ENCODE measurements at places on chromosomes 3 and 15. TPM values are rescaled to one million over a fixed set of nuclear protein-coding genes. Genes with fewer than 3 reads are reported as not detected.

- no peak for DNase-seq
Measured at GRCh38 chr3:73342077-73342476, 280.6 kb downstream of the EBLN2 start.

DNA sequence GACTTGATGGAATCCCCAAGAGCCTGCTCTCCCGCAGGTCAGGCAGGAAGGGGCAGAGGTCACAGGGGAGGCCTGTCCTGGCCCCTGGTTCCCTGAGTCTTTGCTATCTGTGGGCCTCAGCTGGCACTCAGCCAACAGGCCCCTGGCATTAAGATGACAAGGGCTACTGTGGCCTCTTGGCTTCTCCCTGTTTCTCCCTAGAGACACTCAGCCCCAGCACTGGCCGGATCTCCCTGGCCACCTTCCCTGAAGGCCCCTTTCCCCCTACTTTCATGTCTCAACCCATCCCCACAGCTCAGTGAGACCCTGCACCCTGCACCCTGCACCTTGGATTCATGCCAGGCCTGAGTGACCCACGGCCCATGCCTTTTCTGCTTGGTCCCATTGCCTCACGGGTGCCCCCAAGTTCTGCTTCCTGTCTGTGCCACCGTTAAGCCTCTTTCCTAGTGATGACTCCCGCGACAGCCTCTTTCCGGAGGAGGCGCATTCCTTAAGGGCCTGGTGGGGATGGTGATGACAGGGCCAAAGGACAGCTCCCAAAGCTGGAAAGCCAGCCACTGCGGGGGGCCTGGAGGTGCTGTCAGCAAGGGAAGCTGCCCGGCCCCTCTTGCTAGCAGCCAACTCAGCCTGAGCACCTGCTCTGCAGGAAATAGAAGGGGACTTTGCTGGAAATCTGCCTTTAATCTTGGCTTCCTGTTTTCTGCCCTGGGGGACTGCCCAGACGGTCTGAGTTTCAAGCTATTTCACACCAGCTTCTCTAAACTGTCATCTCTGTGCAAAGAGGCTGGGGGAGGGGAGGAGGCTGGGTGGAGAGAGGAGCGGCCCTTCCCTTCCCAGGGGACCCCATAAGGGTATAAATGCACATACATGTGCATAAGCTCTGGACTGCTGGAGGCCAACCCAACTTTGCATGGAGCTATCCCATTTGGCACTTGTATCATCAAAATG is 4.8 kb upstream of the CSK start:
- DNase-seq, result peak; percentile 78

DNA sequence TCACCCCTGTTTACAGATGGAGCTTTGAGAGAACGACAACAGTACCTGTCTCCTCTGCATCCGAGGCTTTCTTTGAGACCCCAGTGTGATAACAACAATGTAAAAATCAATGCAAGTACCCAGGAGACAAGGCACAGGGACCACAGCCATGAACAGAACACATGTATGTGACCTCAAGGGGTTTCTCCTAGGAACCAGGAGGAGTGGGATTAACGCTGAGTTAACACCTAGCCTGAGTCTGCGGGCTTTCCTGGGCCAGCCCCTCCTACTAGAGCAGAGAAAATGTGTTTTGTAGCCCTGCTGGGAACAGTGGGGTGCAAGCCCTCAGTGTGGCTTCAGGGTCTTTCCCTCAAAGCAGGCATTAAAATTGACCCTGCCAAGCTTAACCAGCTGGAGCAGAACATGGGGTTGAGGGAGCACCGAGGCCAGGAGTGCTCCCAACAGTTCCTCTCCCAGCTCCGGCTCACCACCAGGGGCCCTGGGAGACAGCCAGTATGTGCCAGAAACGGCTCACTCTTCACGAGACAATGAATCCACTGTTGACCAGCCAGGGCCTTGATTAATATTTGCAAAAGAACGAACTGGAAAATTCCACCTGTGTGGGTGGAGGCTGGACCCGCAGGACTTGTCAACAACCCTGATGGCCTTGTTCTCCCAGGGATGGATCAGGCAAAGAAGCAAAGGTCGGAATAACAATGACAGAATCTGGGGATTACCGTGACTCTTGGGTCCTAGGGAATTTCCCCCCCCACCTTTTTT is 3.6 kb downstream of the CHDH start:
- no peak for DNase-seq

BHLHE40 gene
- polyA plus RNA-seq, result 31.9 TPM

- DNase-seq, result peak; percentile 82
Measured at GRCh38 chr3:82087958-82088357, 326.5 kb upstream of the GBE1 start.

DNA sequence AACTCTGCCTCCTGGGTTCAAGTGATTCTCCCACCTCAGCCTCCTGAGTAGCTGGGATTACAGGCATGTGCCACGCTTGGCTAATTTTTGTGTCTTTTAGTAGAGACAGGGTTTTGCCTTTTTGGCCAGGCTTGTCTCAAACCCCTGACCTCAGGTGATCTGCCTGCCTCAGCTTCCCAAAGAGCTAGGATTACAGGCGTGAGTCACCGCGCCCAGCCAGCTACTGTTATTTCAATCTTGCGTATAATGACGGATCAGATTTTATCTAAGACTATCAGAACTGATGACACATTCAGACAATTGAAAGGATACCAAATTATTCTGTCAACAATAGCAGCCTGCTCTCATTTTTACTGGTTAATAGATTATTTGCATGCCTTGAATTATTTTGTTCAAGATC is 612.2 kb downstream of the ZIC1 start:
- DNase-seq, result peak; percentile 50

CHL1 gene
- polyA plus RNA-seq, result not detected

DNA sequence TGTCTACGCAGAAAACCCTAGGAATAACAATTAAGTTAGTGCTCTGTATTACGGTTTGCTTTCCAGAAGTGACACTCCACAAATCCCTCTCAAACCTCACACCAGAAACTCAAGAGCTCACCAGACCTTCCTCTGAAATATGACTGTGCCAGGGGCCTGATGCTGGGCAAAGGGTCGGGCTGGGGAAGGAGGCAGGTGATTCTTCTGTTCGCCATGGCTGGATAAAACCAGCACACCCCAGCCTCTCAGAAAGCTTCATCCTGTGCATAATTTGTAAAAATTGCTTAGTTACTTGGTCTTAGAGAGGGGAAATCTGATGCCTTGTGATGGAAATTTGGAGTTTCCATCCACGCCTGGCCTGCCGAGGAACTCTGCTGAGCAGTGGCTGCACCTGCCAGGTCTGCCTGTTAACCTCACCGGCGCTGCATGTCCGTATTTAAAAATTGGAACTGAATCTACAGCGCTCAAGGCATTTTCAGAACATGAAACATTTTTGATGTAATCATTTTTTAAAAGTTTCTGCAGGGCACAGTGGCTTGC is 22.7 kb upstream of the ATP1B3 start:
- no peak for DNase-seq

ALDH1A3 gene
- polyA plus RNA-seq, result 2.8 TPM

DNA sequence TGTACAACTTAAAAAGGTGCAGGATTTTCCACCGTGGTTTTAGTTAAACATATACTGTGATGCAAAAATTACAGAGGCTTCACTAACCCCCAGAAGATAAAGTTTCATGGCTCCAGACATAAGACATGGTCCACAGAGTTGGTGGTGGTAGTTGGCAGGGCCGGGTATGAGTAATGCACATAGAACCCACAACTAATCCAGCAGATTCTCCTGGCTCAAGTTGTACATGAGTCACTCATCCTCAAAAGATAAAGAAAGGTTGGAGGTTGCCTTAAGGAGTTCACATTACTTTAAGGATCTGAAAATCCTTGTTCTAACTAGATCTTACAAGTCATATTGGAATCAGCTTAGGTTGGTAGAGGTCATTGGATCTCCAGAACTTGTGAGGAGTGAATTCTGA is 98.3 kb upstream of the ZBTB20 start:
- peak; percentile 85 for DNase-seq

DNA sequence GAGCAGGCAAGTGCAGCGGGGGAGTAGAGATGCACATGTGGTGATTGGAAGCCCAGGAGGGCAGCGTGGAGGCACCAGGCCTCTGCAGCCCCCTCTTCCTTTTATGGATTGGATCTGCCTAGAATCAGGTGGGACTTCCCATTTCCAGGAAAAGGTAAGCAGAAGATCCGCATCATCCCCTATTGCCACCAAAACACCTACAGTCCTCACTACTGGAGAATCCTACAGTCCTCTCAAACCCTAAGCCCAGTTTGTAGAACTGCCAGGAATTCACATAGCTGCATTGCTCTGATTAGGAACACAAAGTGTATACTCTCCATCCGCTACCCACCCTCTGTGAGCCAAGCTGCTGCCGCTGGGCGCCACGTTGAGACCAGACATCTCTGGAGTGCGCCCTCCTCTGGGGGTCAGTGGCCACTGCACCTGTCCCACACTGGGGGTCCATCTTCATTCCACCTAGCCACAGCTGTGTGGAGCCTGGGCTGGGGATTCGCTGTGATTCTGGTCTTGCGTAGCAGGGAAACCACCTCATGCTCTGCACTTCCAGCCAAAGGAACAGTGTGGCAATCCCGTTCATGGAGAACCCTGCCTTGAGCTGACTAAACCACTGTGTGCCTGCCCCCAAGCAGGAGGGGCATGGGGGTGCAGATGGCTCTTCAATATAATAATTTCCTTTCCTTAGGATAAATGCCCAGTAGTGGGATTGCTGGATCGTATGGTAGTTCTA is 88.9 kb upstream of the PTX3 start:
- no peak for DNase-seq

DNA sequence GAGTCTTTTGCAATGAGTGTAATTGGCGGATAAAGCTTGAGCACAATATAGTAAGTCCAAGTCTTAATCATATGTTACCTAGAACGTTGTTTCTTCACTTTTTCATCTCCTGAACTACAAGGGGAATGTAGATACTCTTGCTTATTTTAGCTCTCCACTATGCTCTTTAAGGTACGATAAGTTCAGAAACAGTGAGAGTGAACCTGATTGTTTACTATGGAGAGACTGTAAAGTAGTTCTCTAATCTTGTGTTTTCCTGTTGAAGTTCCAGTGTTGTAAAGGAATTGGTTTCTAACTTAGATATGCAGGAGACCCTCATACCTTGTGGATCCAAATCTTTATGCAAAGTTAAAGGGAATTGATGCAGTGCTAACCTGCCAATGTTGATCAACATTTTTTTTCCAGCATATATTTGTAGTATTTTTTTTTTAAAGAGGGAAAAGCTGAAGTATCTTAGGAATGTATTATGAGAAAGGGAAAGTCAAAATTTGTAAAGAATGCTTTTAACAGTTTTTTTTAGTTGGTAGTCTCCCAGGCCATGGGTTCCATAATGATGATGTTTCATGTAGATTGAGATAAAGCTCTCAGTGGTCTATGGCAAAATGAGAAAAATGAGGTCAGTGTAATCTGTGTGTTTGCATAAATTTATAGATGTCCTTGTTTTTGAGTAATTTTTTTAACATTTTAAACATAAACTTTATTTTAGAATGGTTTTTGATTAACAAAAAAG is 14.9 kb downstream of the ATP11B start:
- DNase-seq, result no peak

BCHE gene
- 0.40 TPM for polyA plus RNA-seq

DNA sequence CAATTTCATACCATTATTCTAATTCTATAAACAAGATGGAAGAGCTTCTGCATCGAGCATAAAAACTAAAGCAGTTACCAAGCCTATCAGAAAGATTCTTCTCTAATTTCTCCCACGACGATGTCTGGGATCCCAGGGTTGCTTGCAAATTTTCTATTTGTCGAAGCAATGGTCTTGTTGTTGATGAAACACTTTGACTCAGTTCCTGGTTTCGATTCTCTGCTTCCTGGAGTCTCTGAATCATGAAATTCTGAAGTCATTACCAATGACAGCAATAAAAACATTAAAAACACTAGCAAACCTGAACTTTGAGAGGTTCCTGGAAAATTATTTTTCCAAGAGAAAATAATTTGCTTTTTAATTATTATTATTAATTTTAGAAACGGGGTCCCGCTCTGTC is 18.7 kb downstream of the TMF1 start:
- peak; percentile 94 for DNase-seq

- DNase-seq, result peak; percentile 56
Measured at GRCh38 chr3:32493437-32494414, 8.9 kb downstream of the CMTM6 start.

MYO5C gene
- polyA plus RNA-seq, result 4.2 TPM

DNA sequence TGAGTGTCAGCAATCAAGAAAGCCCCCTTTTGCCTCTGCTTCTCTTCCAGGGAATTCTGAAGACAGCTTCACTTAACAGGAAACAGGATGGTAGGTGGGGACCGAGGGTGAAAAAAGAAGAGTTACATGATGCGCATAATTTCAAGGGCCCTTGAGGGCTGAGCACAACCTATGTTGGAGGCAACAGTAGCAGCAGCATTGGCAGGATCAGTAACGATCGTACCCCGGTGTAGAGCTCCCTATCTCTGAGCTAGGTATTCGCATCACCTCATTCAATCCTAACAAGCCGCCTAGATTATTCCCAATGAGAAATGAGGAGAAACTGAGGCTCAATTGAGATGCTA is 432 bp upstream of the RAD54L2 start:
- DNase-seq, result no peak

Measured in endothelial cell of umbilical vein (primary cell).